ENCODE measurements at places on chromosomes 12 and 14.

DNA sequence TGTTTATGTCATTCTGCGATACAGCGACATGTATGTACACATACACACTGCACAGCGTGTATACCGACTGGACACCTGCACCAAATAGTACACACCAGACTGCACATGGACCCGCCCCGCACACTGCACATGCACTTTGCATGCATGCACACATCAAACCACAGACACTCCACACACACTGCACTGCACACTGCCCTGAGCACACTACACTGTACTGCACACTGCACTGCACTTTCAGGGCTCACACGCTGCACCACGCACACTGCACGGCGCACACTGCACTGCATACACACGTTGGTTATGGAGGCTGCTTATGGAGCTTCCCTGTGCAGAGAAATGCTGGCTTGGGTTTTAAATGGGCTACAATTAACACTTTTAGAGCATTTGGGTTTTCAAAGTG is 1.6 kb downstream of the PAPLN start:
- DNase-seq, result no peak

GRCh38 chr12:13275241-13276085 is 78.9 kb downstream of the EMP1 start:
- DNase-seq, result no peak

GRCh38 chr12:21607701-21608100 is 3.1 kb upstream of the GYS2 start:
- DNase-seq, result no peak

- no peak for DNase-seq
Observed at GRCh38 chr14:91372671-91373495, 44.7 kb downstream of the CCDC88C start.

- no peak for DNase-seq
Observed at GRCh38 chr12:114683709-114684097, 272 bp downstream of the TBX3 start.

- DNase-seq, result no peak
Observed at GRCh38 chr14:105088812-105089745, 23.8 kb upstream of the GPR132 start.

DNA sequence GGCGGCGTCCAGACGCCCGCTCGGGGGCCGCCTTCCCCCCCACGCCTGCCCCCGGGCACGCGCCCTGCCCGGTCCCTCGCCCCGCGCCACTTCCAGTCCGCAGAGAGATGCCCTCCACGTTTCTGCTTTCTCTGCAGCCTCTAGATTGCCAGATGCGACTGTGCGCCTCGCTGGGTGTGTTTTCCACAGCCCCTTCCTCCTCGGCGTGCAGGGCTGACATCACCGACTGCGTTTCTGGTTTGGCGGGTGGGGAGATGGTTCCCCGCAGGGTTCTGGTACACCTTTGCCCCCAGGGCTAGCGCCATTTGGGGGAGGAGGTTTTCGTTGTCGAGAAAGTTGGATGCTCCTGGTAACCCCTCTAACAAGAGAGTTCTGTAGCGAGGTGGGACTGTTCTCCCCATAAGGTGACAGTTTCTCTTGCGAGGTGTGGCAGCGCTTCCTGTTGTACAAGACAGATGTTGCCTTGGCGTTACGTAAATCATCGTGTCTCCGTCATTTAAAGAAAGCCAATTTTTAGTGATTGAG is 1.5 kb downstream of the CALM1 start:
- peak; percentile 35 for DNase-seq

GRCh38 chr14:22572562-22573058 is 16.4 kb downstream of the DAD1 start:
- DNase-seq, result no peak

- no peak for DNase-seq
Observed at GRCh38 chr12:26863515-26863914, 30.5 kb upstream of the ITPR2 start.

- no peak for DNase-seq
Observed at GRCh38 chr12:67927815-67928214, 61.4 kb upstream of the IFNG-AS1 start.

All from activated T-helper 1 cell treated with Interleukin-2 at 50 U/mL for 16 hours (primary cell).